ENCODE measurements at places on chromosomes 1 and 21.

DNA sequence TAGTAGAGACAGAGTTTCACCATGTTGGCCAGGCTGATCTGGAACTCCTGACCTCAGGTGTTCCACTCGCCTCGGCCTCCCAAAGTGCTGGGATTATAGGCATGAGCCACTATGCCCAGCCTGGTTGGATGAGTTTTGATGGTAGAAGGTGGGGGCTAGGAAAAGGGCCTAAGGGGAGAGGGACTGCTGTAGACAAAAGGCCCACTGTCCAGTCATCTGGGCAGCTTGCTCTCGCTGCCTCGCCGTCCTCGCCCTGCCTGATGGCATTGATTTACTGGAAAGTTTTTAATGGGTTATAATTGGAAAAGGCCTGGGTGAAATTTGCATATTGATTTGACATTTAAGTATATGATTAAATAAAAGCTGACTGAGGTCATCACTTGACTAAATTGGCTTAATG is 175.1 kb upstream of the CSF3R start:
- DNase-seq: no peak

DNA sequence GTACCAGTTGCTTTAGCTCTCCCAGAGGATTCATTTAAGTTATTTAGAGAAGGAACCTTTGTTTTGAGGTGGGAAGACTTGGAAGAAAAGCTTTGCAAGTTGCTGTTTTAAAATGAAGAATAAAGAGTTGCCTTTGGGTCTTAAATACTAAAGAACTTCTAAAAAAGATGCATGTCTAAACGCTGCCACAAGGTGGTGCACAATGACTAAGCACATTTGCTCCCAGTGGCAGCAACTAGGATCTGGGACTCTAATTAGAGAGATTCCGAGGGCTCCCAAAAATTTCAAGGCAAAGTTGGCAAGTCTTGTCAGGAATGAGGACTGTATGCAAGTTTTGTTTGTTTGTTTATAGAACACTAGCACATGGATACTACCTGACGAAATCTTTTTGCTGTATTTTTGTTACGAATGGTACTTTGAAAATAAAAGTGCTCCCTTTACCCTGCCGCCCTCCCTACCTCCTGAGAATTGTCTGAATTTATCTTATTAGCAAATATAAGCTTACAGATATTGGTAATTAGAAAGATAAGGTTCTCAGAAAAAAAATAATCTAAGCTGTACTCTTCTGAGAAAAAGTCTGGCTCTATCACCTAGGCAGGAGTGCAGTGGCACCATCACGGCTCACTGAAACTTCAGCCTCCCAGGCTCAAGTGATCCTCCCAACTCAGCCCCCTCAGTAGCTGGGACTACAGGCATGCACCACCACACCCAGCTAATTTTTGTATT is 121.8 kb downstream of the HFM1 start:
- DNase-seq: peak; percentile 67

- DNase-seq: peak; percentile 35
Observed at GRCh38 chr1:82778612-82779011, 977.9 kb downstream of the ADGRL2 start.

DNA sequence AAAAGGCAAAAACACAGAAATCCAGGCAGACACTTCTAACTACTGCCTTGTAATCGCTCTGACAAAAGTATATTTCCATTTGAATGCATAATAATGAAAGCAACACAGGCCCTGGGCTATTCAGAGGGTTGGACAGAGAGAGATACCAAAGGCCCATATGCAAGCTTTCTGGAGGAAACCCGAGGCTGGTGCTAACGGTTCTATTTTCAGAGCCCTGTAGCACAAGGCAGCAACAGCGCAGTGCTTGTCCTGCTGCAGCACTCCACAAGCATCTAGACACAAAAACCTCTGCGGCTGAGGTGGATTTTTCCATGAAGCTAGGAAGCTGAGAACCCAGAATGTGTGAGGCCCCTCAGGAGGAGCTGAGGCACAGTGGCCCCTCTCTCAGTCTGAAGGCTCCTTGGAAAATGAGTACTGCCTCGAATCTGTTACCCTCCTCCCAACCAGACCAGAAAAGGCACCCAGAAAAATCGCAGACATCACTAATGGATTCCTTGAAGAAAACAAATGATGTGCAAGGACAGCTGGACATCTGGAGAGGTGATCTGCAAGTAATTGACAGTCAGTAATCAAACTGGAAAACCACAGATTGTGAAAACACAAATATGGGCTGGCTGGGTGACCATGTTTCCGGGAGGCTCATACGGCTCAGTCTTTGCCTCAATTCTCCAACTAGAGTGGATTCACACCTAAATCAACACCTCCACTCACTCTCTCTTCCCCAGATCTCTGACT is 54.0 kb downstream of the COLGALT2 start:
- DNase-seq: no peak

DNA sequence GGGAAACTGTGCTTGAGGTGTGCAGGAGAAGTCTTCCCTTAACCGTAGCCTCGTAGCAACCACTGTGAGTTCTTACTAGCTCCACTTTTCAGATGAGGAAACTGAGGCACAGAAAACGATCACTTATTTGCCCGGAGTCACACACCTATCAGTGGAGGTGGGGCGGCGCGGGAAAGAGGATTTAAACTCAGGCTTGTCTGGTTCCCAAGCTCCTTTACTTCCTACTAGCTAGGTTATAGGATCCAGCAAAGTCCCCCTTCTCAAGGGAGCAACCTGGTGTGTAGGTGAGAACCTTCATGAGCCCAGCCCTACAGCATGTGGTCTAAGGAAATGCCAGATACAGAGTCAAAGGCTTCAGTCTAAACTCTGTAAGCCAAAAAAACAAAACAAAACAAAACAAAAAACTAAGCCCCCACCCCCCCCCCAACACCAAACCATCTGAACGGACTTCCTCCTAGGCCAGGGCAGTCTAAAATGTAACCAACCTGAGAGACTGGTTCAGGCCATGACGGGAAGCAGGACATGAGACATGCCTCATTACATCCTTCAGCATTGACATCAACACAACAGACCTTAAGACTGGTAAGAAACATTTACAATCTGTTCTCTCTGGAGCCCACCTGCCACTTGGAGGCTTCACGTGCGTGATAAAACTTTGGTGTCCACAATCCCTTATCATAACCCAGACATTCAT is 709 bp upstream of the FBXO42 start:
- DNase-seq: no peak

DNA sequence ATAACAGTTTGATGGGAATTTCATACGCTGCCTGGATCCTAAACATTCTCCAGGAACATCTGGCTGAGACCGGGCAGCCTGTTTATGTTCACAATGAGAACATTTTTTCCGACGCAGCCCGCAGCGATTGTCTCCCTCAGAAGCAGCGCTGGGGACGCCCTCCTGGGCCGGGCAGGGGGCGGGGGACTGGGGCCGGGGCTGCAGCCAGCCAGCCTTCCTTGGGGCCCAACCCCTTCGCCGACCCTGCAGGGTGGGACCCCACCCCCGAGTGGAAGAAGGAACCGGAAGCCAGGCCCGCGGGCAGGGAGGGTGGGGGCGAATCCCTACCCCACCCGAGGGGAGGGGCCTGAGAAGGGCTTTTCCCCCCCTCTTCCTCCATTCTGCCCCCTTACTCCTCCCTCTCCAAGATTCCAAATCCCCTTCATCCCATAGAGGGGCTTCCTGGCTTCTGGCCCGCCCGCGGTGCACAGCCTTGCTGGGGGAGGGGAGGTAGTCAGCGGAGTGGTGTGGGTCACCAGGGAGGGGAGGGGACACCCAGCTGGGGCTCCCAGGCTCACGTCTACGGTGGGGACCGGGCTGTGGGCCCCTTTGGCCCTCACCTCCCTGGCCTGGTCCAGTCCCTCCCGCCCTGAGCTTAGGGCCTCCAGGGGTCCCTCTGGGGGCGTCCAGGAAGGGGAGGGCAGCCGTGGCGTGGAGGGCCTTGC is 60.6 kb downstream of the WNT9A start:
- no peak for DNase-seq

GRCh38 chr1:198171667-198172540 is 15.1 kb downstream of the NEK7 start:
- DNase-seq: no peak

DNA sequence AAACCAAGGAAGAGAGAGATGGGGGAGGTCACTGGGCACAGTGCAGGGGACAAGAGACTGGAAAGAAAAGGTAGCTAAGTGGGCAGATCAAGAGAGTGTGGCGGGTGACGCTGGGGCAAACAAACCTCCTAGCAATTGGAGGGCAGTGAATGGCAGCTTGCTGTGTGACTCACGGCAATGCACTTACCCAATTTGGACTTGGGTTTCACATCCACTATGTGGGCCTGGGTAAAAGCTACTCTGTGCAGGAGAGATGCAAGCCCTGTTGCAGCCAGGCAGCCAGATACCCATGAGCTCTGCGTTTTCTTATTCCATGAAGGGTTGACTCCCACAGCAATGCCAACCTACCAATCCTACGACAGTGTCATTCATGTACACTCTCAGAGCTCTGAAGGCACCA is 9.5 kb downstream of the PLXNA2 start:
- DNase-seq: no peak

DNA sequence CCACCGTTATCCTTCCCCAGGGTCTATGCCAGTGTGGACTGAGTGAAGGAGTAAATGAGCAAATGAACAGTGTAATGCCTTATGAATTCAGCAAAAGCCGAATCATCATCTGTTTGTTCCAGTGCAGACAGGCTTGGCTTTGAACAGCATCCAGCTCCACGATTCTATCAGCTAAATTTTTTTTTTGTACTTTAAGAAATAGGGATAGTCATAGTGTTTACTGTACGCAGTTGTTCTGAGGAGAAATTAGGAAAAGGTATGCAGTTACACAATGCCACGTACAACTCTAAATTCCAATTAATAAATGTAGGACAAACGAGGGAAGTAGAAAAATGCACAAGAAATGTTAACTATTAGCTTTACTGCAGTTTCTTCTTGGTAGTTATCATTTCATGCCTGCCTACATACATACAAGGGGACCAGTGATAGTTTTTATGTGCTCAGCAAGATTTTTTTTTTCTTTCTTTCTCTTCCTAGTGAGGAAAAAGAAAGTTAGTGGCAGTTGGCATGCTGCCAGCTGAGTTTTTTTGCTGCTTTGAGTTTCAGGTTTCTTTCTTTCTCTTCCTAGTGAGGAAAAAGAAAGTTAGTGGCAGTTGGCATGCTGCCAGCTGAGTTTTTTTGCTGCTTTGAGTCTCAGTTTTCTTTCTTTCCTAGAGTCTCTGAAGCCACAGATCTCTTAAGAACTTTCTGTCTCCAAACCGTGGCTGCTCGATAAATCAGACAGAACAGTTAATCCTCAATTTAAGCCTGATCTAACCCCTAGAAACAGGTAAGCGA is at the start of gene IFI44L:
TSS of gene IFI44L (plus strand) at position 646 of the 777 bp plus-strand sequence. CDS start 7,468 bp downstream, outside the sequence.
- DNase-seq: no peak

- no peak for DNase-seq
Observed at GRCh38 chr1:109438798-109439297, 12.6 kb upstream of the PSMA5 start.

DNA sequence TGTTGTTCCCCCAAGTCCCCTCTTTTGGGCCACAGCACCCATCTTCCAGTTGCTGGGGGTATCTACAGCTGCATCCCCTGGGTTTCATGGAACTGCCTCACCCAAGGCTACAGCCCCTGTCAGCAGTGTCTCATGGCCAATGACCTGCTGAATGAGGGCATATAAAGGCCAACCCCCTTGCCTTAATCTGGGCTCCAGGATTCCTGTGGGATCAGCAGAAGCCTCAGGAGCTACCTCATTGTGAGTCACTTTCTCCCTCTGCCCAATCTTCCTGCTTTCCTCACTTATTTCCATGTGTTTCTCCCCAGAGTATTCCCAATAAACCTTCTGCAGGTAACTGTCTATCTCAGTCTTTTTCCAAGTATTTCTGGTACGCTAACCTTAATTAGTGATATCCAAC is 37.3 kb upstream of the SYT14 start:
- peak; percentile 5 for DNase-seq

DNA sequence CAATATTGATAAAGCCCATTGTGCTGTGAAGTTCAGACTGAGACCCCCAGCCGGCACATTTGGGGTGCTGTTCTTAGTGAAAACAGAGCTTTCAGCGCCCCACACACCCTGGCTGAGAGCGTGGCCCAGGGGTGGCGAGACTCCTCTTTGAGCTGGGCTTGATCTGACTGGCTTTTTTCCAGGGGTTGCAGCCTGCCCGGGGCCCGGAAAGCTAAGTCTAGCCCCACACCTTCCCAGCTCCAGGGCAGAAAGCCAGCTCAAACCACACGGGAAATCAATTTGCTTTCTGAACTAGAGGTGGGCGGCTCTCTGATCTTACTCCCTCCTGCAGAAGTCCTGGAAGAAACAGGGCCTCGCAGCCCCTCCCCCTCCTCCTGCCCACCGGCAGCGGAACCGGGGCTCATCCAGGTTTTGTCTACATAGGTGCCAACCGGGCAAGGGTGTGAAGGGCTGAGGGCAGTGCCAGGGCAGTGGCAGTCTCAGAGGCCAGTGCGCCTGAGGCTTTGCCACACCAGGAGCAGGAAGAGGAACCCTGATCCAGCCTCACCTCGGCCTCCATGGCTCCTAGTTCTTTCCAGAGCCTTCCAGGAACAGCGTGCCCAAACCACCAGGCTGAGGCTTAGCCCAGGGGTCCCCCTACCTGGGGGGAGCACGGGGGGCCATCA is 155.3 kb downstream of the NPHP4 start:
- no peak for DNase-seq

- DNase-seq: no peak
Observed at GRCh38 chr1:237232501-237232900, 190.5 kb downstream of the RYR2 start.

- DNase-seq: peak; percentile 54
Observed at GRCh38 chr21:32611471-32611997, 643 bp downstream of the CFAP298 start.

GRCh38 chr1:2232916-2233438 is 4.9 kb downstream of the SKI start:
- DNase-seq: no peak

DNA sequence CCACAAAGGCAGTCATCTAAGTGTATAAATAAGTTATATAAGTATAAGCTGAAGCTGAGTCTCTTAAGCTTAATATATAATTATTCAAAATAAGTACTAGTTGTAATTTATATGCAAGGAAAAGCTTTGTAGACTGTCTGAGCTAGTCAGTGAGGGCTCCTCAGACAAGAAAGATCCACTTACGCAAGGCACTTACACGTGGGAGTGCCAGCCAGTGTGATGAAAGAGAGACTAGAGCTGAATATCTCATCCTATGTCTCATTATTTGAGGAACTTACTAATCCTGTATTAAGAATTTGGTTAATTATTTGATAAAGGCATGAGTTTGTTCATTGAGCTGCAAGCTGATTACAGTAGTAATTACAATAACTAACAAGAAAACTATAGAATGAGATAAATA is 146.9 kb downstream of the PDE4B start:
- DNase-seq: no peak

DNA sequence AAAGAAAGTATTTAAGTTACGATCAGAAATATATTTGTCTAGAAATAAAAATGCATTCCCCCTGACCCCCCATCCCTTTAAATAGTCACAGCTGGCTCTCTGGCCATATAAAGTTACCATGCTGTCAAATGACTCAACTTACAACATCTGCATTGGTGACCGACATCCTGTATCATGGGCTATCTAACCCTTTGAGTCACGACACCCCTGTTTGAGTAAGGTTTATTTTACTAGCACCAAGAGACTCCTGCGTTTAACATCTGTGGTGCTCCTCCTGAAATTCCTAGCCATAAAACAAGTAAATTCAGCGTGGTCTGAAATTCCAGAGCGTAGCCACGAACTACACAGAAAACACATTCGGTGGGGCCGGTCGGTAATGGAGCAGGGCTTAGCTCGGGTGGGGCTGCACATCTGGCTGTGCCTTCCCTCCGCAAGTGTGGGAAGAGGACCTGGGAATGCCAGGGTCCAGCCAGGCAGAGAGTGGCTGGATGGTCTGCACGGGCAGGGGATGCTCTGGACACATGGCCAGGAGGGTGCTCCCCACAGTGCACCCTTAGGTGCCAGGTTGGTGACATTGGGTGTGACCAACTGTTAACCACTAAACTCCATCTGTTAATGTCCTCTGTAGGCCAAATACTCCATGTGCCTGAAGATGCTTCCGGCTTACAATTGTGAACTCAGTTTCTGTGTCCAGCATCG is 53.0 kb upstream of the CLDN14 start:
- DNase-seq: no peak
